ENCODE measurements at places on chromosomes 7 and 10.

DNA sequence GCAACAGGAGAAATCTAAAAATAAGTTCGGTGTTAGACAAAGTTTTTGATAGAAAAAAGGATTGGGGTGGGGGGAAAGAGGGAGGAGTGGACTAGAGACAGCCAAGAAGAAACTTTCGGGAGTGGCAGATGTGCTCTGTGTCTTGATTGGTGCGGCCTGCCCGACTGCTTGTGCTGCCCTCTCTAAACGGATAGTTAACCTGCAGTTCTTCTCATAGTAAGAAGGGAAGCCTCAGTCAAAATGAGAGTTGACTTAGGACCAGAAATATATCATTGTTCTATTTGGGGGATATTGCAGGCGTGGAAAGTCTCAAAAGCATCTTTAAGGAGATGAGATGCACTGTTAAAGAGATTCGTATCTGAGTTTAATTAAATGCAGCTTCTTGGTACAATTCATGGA is 39.3 kb downstream of the UBE3C start:
- no peak for DNase-seq

GRCh38 chr10:131013281-131013912 is 298.1 kb downstream of the TCERG1L start:
- DNase-seq = no peak

DNA sequence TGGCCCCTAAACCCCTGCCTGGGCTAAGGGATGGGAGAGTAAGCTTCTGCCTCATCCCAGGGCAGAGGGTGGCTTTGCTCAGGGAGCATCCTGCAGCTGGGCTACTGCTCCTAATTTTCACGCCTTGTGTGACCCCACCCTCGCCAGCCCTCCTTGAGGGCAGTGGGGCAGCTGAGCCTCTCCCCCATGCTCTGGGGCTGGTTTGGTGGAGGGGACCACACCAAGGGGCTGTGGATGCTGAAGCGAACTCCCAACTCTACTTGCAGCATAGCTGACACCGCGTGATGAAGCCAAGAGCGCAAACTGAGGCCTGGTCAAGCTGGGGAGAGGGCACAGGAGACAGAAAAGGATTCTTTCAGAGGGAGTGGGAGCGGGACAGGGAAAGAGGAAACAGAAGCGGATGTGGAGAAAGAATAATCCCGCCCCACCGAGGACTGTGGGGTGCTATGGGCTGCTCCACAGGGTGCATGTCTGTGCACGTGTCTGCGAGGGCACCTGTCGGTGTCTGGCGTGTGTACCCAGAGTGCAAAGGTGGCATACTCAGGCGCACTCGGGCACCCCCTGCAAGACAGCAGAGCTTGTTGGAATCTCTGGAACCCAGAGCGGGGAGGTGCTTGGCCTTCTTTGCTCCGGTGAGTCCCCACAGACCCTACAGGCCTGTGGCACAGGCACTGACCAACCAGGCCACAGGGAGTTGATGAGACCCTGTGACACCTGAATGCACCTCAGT is 19.4 kb upstream of the RASGEF1A start:
- DNase-seq = no peak

GRCh38 chr10:33277135-33277536 is 57.3 kb downstream of the NRP1 start:
- no peak for DNase-seq

- no peak for DNase-seq
Observed at GRCh38 chr7:18064242-18064838, 36.7 kb upstream of the PRPS1L1 start.

DNA sequence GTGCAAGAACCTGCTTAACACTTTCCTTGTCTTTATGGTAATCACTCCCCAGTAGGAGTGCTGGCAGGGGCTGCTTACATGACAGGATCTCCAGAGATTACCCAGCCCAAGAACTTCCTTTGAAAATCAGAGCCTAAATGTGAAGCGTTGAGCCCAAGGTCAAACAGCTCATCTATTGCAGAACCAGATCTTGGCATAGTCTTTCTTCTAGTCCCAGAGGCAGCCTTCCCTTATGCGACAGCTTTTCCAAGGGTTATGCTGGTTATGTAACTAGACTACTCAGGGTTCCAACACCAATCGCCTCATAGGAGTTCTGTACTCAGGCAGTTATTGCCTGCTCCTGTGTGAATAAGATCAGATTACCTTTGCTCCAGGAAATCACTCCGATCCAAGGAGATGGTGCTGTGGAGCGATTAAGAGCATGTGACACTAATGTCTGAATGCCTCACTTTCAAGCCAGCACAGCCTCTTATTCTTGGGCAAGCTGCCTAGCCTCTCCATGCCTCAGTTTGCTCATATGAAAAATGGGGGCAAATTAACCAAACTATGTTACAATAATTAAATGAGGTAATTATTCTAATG is 8.4 kb upstream of the LGI1 start:
- no peak for DNase-seq

DNA sequence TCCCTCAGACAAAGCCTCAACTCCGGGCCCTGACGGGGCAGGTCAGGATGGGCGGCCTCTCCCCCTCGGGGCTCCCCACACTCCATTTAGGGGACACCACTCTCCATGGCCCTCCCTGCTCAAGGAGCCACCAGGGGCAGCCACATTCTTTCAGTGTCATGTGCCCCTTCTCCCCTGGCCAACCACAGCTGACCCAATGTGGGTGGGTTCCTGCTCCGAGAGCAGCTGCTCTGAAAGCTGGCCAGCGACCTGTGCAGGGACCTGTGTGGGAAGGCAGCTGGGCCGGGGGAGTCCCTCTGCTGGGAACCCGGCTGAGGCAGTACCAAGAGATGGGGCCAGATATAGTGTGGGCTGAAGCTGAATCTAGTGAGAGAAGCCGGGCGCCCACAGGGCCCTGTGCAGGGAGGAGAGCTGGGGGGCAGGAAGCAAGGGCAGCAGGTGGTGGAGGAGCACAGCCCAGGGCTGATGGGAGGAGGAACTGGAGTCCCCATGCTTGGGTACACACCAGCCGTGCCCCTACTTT is 40.6 kb upstream of the NPFFR1 start:
- no peak for DNase-seq

DNA sequence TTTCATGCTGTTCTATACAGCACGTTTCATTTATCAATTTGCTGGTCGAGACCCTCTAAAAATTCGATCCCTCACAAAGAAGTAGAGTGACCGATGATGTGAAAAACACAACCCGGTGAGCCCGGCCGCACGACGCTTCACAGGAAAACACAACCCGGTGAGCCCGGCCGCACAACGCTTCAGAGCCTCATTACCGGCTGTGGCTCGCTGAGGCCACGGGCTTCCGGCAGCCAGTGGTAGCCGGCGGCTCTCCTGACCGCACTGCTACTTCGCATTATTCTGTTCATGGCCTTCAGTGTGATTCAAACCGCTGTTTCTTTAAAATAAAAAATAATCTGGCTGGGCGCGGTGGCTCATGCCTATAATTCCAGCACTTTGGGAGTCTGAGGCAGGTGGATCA is 42.3 kb upstream of the RBM33 start:
- DNase-seq = no peak

- DNase-seq = no peak
Observed at GRCh38 chr10:88194961-88195367, 331.5 kb downstream of the PTEN start.

DNA sequence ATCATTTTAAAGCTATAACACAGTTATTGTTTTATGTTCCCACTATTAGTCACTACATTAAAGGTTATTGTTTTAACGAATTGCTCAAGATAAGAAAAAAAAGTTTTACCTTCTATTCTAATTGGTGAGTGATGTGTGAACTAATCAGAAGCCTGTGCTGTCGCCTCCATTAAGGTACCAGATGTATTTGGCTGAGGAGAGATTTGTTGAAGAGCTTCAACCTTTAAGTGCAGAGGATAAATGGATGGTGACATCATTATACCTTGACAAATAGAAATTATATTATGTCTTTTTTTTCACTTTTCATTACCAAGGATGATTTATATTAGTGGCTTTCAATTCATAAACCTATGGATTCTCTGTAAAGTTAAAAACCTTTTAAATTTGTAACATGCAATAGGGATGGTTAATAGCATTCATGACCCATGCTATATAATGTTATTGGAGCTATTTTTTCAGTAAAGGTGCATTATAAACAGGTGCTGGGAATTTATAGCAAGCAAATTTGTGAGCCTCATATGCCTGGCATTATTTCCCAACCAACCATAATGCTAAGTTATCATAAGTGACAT is 97.0 kb upstream of the NPVF start:
- no peak for DNase-seq

- DNase-seq = no peak
Observed at GRCh38 chr7:101853684-101854083, 36.3 kb downstream of the CUX1 start.

DNA sequence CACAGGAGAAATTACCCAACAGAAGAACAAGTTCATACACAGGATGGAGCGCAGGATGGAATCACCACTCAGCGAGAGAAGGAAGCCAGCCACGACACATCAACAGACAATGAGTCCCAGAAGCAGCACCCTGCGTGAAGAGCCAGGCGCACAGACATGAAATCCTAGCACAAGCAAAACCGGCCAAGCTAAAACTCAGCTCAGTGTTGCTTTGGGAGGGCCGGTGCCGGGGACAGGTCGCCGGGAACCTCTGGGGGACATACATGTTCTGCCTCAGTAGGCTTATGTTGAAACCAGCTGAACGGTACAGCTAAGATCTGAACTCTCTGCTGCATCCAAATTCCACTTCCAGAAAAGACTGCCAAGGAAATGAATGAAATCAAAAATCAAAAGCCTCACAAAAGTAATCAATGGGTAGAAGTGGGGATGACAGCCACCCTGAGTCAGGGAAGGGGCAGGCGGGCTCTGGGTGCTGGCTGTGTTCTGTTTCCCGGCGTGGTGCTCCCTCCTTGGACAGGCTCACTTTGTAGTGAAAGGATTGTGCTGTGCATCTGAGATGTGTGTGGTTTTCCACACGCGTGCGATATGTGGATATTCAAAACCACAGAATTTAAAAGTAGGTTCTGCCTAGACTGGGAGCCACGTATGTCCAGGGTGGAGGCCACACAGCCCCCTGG is 114.7 kb downstream of the PDGFA start:
- DNase-seq = no peak

GRCh38 chr10:54826994-54827560 is 26.0 kb upstream of the PCDH15 start:
- DNase-seq = no peak
